ENCODE measurements at places on chromosomes 5 and 9.

DNA sequence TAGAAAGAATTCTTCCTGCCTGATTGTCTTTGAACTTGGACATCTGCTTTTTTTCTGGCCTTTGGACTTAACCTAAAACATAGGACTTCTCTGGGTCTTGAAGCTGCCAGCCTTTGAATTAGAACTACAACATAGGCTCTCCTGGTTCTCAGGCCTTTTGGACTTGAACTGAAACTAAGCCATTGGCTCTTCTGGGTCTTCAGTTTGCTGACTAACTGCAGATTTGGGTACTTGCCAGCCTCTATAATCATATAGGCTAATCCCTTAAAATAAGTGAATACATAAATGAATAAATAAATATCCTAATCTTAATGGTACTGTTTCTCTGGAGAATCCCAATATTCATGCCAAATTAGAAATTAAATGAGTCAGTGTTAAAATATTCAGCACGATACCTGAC, 473.4 kb upstream of the PAPPA start:
- no peak for DNase-seq

GRCh38 chr5:163094492-163095180, 342.8 kb upstream of the CCNG1 start:
- no peak for DNase-seq

DNA sequence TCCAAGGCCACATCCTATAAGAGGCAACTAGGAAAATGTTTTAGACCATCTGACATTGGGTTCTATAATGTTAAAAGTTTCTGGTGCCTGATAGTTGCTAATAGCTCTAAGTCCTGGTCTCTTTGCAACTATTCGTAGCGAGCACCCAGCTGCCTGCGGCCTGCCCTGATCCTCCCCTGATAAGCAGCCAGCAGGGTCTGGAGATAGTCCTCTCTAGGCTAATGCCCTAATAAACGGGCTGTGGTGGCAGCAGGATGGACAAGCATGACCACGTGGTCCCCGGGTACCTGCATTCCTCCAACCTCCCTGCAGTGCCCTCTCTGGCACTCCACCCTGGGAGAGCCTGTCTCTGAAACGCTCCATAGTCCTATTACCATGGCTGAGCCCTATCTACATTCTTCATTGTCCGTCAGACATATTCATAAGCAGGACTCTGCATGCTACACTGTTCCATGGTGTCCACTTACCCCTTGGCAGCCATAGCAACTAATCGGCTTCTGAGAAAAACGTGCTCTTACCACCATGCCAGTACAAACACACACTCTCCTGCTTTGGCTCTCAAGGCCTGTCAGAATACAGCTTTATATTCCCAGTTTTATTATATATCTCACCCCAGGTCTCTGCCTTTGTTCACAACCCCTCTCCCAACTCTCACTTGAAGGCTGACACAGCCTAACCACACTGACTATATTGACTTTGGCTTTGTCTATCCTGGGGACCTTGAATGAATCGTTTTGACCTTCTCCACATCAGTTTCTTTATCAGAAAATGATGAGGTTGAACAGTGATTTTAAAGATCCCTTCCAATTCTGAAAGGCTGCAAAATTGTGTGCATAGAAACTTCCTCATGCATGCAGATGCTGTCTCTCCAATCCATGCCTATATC, 49.9 kb upstream of the DAPK1 start:
- DNase-seq = peak; percentile 56

DNA sequence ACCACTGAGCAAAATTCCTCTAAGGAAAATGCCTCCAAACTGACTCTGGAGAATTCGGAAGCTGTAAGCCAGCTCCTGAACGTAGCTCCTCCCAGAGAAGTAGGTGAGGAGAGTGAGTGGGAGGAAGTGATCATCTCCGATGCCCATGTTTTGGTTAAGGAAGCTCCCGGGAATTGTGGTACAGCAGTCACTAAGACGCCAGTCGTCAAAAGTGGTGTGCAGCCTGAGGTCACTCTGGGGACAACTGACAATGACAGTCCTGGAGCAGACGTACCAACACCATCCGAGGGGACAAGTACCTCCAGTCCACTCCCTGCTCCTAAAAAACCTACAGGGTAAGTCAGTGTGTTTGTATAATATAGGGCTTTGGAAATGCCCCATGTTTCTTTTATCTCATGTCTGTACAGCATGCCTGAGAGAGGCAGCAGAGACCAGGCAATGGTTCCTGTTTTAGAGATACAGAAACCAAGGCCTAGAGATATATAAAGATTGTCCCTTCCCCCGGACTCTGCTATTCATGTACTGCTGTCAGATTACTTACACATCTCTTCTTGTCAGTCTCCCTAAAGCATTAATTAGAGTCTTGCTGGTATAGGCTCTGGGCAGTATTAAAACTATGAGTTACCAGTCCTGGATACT, 23.9 kb downstream of the HMGXB3 start:
- no peak for DNase-seq

DNA sequence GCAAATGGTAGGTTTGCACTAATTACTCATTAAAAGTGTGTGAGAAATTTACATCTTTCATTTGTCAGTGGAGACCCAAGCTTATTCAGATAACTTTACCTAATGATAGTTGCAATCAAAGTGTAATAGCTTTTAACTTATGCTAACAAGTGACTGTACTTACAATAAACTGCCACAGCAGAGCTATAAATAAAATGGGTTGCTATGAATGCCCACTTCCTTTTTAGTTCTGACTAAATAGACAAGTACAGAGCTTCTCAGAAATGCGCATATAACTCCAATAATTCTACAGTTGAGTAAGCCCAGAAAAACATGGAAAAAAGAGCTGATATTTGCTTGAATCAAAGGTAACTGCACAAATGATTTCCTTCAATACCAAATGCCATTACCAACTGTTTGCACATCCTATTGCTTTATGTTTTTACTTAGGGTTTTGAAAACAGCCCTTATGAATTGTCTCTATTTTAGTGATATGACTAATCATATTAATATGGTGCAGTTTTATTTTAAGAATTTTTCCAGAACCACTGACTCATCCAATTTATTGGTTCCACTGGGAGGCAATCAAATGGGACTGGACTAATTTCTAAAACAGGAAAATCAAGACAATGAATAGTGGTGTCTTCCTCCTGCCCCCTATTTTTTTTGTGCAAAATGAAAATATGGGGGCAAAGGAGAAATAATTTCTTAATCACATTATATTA, 84.1 kb downstream of the PPP2R2B start:
- no peak for DNase-seq

- DNase-seq = no peak
These were observed 1085.6 kb upstream of the WWC1 start for GRCh38 chr5:167205881-167206280.

GRCh38 chr9:27212191-27212590, 84.8 kb downstream of the EQTN start:
- DNase-seq = no peak

DNA sequence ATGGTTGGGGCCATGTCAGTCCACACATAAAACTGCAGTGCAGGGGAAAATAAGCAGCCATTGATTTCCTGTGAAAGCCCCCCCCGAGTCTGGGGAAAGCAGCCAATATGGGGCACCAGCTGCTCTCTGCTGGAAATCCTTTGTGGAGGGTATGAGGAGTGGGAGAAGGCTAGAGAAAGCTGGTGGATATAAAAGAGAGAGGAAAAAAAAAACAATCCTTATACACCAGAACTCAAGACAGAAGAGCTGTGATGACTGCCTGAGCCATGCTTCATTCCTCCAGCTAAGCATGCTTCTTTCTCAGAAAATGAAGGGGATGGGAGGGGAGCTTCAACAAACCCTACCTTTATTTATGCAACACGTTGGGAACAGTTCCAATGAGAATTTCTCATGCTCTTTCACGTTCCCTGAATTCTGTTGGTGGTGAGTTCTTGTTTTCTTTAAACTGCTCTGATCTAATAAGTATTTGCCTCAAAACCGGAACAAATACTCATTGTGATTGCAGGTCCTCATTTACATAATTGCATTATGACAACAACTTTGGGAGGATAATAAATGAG, 688.0 kb upstream of the SEMA6A start:
- DNase-seq = no peak

GRCh38 chr9:32348106-32348695, 36.2 kb upstream of the ACO1 start:
- DNase-seq = no peak

DNA sequence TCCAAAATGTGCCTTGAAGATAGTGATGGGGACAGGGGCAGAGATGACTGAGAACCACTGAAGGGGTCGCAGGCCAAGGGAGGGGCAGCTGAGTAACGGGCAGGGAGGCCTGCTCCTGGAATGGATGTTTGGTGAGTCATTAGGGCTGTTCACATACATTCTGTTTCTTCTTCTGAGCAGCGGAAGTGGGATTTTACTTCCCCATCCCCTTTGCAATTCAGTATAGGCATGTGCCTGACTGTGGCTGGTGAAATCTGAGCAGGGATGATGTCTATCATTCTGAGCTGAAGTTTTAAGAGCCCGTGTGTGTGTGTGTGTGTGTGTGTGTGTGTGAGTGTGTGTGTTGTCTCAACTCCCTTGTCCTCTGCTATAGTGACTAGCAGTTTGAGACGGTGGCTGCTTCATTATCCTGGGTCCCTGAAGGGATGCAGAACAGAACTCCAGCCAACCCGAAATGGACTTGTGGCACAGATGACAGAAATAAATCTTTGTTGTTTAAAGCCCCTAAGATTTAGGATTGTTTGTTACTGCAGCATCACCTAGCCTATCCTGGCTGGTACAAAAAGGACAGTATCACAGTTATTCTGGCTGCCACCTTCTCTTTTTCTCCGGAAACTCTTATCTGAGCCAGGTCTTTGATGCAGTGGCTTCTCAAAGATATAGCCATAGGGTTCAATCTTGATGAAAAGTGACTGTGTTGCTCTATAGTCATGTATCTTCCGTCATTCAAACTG, 29.2 kb upstream of the TGFBI start:
- DNase-seq = peak; percentile 93

DNA sequence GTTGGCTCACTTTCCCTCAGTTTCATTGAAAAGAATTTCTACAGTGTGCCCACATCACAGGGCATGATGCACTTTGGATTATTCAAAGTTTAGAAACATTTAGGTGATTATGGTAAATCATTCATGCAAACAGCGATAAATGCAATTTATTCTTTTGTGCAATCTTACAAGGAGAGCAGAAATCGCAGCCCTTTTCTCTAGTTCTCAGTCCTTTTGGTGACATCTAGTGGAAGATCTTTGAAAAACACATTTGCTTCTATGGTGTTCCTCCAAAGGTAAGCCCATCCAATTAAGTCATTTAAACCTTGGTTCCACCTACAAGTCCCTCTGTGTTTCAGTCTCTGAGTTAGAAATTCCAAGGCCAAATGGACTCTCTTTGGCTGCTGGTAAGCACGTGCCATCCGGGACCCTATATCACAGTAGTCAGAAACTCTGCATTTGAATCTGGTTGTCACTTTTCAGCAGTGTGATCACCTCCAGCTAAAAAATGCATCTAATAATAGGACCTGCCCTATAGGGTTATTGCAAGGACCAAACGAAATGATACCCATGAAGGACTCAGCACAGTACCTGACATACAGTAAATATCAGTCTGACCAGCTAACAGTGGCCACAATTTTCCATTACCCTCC, 66.4 kb downstream of the MACROH2A1 start:
- no peak for DNase-seq

- DNase-seq = peak; percentile 74
These were observed 831.8 kb downstream of the TAF11L14 start for GRCh38 chr5:18465833-18466681.

- no peak for DNase-seq
These were observed 211.1 kb downstream of the DMRTA1 start for GRCh38 chr9:22657713-22658112.

- no peak for DNase-seq
These were observed 493.0 kb downstream of the CAAP1 start for GRCh38 chr9:26399556-26399955.

DNA sequence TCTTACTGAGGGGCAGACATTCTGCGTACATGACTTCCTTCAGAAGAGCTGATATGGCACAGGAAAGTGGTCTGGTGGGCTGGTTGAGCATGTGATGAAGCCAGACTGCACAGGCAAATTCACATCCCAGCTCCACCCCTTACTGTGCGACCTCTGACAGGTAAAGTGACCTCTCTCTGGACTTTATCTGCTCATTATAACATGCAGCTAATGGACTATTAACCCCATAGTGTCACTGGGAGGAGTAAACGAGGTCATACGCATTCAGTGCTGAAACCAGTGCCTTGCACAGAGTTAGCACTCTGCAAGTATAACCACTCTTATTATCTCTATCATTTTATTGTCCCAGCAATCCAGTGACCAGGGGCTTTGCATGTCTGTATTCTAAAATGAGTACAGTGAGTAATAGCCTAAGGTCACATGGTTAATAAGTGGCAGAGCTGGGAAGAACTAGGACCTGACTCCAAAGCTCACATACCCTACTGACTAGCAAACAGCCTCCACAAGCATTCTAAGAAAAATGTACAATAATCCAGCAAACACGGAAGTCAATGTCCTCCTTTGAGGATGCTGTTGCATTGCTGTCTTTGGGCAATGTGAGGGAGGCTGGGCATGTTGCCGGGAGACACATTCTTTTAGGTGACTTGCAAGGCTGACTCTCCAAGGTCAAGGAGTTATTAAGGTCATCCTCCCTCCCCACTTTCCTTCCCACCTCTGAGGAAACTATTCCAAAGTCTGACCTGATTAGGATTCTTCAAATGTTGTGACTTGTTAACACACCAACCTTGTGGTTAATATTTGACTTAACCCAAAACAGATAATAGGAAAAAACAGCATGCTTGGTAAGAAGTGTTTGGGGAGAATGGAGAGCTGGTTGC, 19.0 kb downstream of the GLRX start:
- DNase-seq = peak; percentile 47

- DNase-seq = no peak
These were observed 213.6 kb downstream of the EFNA5 start for GRCh38 chr5:107457138-107457537.

DNA sequence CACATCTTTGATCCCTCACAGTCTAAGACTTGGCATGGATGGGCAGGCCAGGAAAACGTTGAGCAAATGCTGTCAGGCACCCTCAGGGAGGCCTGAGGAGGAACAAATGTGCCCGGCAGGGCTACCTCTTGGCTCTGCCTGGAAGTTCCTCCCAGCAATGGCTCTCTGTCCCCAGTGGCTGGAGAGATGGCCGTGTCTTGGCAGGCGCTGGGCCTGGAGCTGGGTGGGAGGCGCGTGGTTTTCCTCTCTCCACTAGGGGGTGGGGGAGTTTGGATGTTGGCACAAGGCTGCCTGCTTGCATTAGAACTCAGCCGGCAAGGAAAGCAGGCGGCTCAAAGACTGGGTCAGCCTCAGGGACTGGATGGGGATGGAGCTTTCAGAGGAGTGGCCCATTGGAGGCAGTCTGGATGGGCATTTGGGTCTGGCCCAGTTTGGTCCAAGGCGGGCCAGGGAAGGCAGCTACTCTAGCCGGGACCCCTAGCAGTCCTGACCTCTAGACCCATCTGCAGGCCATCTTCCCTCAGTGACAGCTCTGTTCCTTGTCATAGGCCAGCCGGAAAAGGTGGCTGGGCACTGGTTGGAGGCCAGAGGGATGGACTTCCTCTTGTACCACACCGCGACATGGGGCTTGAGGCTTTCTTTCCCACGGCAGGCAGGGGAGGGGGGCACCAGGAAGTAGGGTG, 68.2 kb upstream of the STC2 start:
- DNase-seq = peak; percentile 72
